Fibroblast of the conjunctiva (primary cell): ENCODE measurements at places on chromosomes 1 and 21.

DNA sequence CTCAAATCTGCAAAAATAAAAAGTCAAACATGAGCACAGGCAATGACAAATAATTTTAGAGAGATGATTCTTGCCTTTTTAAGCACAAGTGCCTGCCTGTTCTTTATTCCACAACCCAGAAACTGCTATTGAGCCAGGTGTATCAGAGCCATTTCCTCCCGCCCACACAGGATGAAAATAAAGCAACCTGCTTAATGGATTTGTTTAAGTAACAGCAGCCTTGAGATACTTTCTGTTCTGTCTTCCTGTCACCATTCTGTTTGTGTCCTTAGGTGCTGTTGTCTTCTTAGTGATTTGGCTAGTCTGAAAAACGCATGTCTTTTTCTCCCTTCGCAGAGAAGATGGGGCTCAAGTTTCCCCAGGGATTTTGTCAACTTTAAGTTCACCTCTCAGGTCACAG is 11.4 kb downstream of the RPE65 start:
- no peak for DNase-seq

DNA sequence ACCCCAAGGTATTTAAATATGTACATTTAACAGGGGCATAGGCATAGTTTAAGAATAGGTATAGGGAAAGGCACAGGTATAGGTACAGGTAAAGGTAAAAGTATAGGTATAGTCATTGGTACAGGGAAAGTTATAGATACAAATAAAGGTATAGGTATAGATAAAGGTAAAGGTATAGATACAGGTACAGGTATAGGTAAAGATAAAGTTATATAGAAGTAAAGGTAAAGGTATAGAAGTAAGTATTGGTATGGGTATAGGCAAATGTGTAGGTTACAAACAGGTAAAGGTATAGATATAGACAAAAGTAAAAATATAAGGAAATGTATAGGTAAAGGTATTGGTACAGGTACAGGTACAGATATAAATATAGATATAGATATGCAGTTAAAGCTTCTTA is 137.2 kb downstream of the PCNX2 start:
- no peak for DNase-seq

- DNase-seq = no peak
Measured at GRCh38 chr1:172674831-172675613, 16.1 kb downstream of the FASLG start.

GRCh38 chr1:230537456-230537855 is 104.8 kb upstream of the COG2 start:
- DNase-seq = no peak

- no peak for DNase-seq
Measured at GRCh38 chr1:206545351-206545750, 38.0 kb downstream of the RASSF5 start.

DNA sequence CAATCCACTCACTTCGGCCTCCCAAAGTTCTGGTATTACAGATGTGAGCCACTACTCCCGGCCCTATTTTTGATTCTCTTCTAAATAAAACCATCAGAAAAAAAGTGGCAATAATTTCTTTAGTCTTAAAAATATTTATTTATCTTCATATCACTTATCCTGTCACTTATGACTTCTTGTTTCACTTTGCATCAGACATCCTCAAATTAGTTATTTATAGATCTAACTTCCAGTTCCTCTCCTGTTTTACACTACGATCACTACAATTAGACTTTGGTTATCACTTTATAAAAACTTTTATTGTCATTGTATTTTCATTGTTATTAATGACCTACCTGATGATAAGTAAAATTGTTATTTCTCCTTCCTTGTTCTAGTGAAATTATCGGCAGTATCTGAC is 783.4 kb upstream of the BRINP3 start:
- no peak for DNase-seq

- no peak for DNase-seq
Measured at GRCh38 chr1:71303617-71304041, 222.8 kb upstream of the ZRANB2 start.

GRCh38 chr1:228007049-228007800 is 427 bp downstream of the WNT3A start:
- DNase-seq = no peak

DNA sequence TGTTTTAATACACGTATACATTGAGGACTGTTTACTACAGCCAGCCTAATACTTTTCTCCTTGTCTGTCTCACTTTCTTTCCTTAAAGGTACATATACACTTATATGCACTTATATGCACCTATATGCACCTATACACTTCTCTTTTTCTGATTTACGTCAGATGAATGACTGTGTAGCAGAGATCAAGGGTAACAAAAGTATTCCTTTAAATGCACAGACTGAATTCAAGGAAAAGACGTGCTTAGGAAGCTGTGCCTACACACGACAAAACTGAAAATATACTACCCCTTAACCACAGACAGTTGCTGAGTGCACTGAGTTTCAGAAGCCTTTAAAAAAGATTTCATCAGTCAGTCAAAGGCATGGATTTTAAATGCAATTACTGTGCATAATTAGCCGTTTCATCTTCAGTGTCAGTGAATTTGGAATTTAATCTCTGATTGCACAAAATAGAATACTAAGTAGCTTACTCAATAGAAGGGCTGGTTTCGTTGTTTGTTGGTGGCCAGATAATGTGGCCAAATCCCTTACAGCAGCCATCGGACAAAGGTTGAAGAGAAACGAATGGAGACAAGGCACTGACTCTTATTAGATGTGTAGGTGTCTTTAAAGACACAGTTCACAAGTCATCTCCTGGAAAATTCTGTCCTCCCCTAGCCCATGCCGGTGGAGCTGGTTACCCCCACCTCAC is 38.3 kb upstream of the TARBP1 start:
- no peak for DNase-seq

DNA sequence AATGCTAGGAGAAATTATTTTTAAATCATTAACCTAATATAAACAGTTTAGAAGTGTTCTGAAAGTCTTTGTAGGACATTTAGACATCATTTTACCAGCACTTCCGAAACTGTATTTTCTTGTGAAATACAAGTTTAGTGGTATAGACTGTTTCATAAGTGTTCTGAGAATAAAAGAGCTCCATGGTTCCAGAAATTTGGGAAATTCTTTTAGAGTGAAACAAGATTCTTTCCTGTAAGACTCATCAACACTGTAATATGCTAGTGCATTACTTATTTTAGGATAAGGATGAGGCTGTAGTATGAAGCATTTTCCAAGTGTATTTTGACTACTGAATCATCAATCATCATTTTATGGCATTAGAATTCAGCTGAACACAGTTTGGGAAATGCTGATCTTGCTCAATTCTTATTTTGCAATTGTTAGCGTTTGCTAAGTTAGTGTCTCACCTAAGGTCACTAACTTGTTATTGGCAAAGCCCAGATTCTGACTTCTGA is 73.4 kb downstream of the CEP350 start:
- DNase-seq = peak; percentile 23

- no peak for DNase-seq
Measured at GRCh38 chr1:178093951-178094738, at the start of gene RASAL2. Gene RASAL2, plus strand, starts transcription at chr1:178094104. Its CDS starts 389 bp downstream, at chr1:178094493.

GRCh38 chr21:19608101-19608621 is 1204.6 kb upstream of the TMPRSS15 start:
- peak; percentile 35 for DNase-seq

DNA sequence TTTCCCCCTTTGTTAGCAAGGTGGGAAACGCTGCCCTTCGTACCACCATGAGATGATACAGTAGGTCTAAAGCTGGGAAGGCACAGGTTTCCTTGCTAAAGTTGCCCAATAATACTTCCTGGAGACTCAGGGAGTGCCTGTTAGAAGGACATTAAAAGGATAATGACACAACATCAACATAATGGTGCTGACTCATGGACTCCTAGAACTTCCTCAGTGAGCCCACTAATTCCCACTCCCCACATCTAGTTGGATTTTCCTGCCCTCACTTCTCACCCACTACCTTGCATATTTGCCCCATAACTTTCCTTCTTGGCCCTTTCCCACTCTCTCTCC is 17.5 kb downstream of the CFAP45 start:
- DNase-seq = no peak

GRCh38 chr1:114318961-114319360 is 165.3 kb upstream of the SYT6 start:
- no peak for DNase-seq
